ENCODE measurements at places on chromosomes 1 and 21. TPM values are rescaled to one million over a fixed set of nuclear protein-coding genes. Genes with fewer than 3 reads are reported as not detected.
A peak's percentile ranks its signal among the peaks of the same experiment; 100 is the strongest.

The RNF186 gene
- total RNA-seq = not detected

The LAMB3 gene
- 47.2 TPM for total RNA-seq

The SMCP gene
- total RNA-seq = not detected

The COL11A1 gene
- total RNA-seq = 0.56 TPM

The DNAH14 gene
- total RNA-seq = 14.4 TPM

The PRKCZ gene
- 97.6 TPM for total RNA-seq

The CD34 gene
- 44.6 TPM for total RNA-seq

The ERG gene
- total RNA-seq = 38.0 TPM

The RGSL1 gene
- not detected for total RNA-seq

The MAPKAPK2 gene
- total RNA-seq = 87.0 TPM

The S100A11 gene
- 737 TPM for total RNA-seq

The VWA5B1 gene
- total RNA-seq = 0.30 TPM

The DPH2 gene
- total RNA-seq = 15.0 TPM

The NUP210L gene
- total RNA-seq = 1.7 TPM

The FAM110D gene
- total RNA-seq = 3.8 TPM

The EFNA1 gene
- total RNA-seq = 144 TPM

- no peaks in the 10 kb centered on the region for H3K36me3 ChIP-seq
- H3K27ac ChIP-seq = no peak overlapping the region
- no peak for DNase-seq
Measured at GRCh38 chr1:146012703-146013558, 8.6 kb downstream of the HJV start.

GRCh38 chr1:31961536-31961935 is 23.4 kb upstream of the PTP4A2 start:
- H3K4me3 ChIP-seq = no peak overlapping the region
- H3K4me1 ChIP-seq = peaks cover 40% of the 10 kb centered on the region
- peak overlapping the region; percentile 39 for H3K27ac ChIP-seq
- DNase-seq = no peak
- no peaks in the 10 kb centered on the region for H3K36me3 ChIP-seq

GRCh38 chr1:189673217-189673616 is 804.4 kb downstream of the BRINP3 start:
- no peaks in the 10 kb centered on the region for H3K27me3 ChIP-seq
- no peaks in the 10 kb centered on the region for H3K4me1 ChIP-seq
- no peaks in the 10 kb centered on the region for H3K36me3 ChIP-seq
- H3K4me3 ChIP-seq = no peak overlapping the region
- no peak overlapping the region for H3K27ac ChIP-seq

- H3K27me3 ChIP-seq = no peaks in the 10 kb centered on the region
- H3K27ac ChIP-seq = no peak overlapping the region
- DNase-seq = no peak
- H3K4me1 ChIP-seq = peaks cover 43% of the 10 kb centered on the region
- no peak overlapping the region for H3K4me3 ChIP-seq
Measured at GRCh38 chr1:156157506-156157905, 4.1 kb downstream of the SEMA4A start.

- peak; percentile 52 for DNase-seq
- peak overlapping the region; percentile 20 for H3K4me3 ChIP-seq
- H3K4me1 ChIP-seq = peaks cover 11% of the 10 kb centered on the region
- H3K27ac ChIP-seq = no peak overlapping the region
- no peaks in the 10 kb centered on the region for H3K27me3 ChIP-seq
Measured at GRCh38 chr1:94602316-94602715, 60.8 kb upstream of the F3 start.

DNA sequence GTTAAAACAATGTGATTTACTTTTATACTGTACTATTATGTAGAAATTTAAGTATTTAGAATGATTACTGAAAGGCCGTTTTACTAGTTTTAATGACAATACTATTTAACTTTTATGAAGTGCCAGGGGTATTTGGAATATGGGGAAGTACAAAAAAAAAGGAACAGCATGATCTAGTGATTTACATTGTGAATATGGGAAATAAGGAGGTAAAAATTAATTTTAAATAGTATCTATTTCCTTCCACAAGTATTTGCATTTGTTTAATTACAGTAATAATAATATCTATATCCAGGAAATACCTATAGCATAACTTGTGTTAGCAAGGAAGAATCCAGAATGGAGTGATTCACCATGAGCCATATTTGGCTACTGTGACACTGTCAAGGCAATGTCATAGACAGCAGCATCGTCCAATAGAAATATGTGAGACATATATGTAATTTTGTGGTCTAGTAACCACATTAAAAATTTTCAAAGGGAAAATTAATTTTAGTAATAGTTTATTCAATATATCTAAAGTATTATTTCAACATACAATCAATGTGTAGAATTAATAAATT is 22.0 kb downstream of the CNST start:
- no peak overlapping the region for H3K4me3 ChIP-seq
- DNase-seq = no peak
- H3K36me3 ChIP-seq = peaks cover 5% of the 10 kb centered on the region
- H3K27ac ChIP-seq = peak overlapping the region; percentile 67
- no peaks in the 10 kb centered on the region for H3K27me3 ChIP-seq
- H3K4me1 ChIP-seq = peaks cover 39% of the 10 kb centered on the region

GRCh38 chr1:240486611-240487010 is 125.3 kb downstream of the GREM2 start:
- no peaks in the 10 kb centered on the region for H3K27me3 ChIP-seq
- H3K27ac ChIP-seq = no peak overlapping the region
- no peaks in the 10 kb centered on the region for H3K4me1 ChIP-seq
- no peak overlapping the region for H3K4me3 ChIP-seq
- no peak for DNase-seq

GRCh38 chr1:202692959-202693555 is 17.2 kb downstream of the SYT2 start:
- H3K27ac ChIP-seq = no peak overlapping the region
- no peaks in the 10 kb centered on the region for H3K4me1 ChIP-seq
- peak; percentile 60 for DNase-seq
- H3K27me3 ChIP-seq = peaks cover 49% of the 10 kb centered on the region
- no peaks in the 10 kb centered on the region for H3K36me3 ChIP-seq

GRCh38 chr21:21612466-21612865 is 614.3 kb downstream of the NCAM2 start:
- no peaks in the 10 kb centered on the region for H3K4me1 ChIP-seq
- no peaks in the 10 kb centered on the region for H3K27me3 ChIP-seq
- DNase-seq = no peak
- no peaks in the 10 kb centered on the region for H3K36me3 ChIP-seq
- H3K4me3 ChIP-seq = no peak overlapping the region
- no peak overlapping the region for H3K27ac ChIP-seq

DNA sequence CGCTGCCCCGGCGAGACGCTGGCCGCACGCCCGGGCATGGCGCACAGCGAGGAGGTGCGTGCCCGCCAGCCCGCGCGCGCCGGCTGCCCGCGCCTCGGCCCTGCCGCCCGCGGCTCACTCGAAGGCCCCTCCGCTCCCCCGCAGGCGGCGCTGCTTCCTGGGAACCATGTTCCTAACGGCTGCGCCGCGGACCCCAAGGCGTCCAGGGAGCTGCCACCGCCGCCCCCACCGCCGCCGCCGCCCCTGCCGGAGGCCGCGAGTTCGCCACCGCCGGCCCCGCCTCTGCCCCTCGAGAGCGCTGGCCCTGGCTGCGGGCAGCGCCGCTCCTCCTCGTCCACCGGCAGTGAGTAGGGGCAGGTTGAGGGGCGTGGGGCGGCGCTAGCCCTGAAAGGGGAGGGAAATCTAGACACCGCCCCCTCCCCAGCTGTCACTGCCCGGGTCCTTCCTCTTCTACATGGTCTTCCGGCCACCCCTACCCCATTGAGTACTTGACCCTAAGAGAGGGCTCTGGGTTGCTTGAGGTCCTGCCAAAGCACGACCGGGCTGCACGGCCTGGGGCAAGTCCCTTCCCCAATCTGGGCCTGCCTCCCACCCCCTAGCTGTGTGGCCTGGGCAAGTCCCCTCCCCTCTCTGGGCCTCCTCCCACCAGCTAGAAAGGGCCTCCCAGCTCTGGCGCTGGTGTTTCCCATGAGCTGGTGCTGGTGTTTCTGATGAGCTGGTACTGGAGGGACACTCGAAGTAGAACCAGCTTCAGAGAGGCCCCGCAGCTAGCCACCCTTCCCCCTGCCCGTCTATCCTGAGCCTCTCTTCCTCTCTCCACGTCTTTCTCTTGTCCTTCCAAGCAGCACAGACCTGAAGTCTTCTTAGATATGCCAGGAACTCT is 17.0 kb downstream of the TNFRSF25 start:
- H3K27me3 ChIP-seq = peaks cover 65% of the 10 kb centered on the region
- no peaks in the 10 kb centered on the region for H3K36me3 ChIP-seq
- no peak overlapping the region for H3K27ac ChIP-seq
- no peak for DNase-seq

GRCh38 chr1:59596956-59597355 is 217.8 kb upstream of the HOOK1 start:
- H3K27me3 ChIP-seq = no peaks in the 10 kb centered on the region
- H3K27ac ChIP-seq = no peak overlapping the region
- no peak for DNase-seq
- H3K4me3 ChIP-seq = no peak overlapping the region

- H3K36me3 ChIP-seq = peaks cover 52% of the 10 kb centered on the region
- H3K27ac ChIP-seq = no peak overlapping the region
- no peaks in the 10 kb centered on the region for H3K27me3 ChIP-seq
- peaks cover 18% of the 10 kb centered on the region for H3K4me1 ChIP-seq
- H3K4me3 ChIP-seq = no peak overlapping the region
Measured at GRCh38 chr21:34801519-34802132, 132.8 kb downstream of the CLIC6 start.

- no peak for DNase-seq
- H3K36me3 ChIP-seq = no peaks in the 10 kb centered on the region
- H3K4me1 ChIP-seq = peaks cover 27% of the 10 kb centered on the region
- H3K27me3 ChIP-seq = no peaks in the 10 kb centered on the region
- H3K27ac ChIP-seq = no peak overlapping the region
Measured at GRCh38 chr21:36981049-36981391, 14.6 kb upstream of the HLCS start.

DNA sequence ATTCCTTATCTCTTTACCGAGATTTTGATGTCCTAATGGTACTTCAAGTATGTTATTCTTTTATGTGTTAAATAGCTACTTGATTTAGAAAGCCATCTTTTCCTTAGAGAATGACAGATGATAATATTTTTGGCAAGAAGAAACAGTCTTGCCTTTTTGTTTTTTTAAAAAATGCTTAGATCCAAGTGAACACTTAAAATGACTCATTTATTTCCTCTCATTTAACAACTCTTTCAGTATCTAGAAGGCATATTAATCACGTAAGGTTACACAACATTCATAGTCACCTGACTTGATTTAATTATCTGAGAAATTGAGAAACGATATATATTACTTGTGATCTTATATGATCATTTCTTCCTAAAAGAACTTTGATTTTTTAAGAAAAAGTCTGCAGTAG is 52.4 kb downstream of the SUCO start:
- no peaks in the 10 kb centered on the region for H3K27me3 ChIP-seq
- H3K4me3 ChIP-seq = no peak overlapping the region
- DNase-seq = no peak
- H3K36me3 ChIP-seq = peaks cover 36% of the 10 kb centered on the region

DNA sequence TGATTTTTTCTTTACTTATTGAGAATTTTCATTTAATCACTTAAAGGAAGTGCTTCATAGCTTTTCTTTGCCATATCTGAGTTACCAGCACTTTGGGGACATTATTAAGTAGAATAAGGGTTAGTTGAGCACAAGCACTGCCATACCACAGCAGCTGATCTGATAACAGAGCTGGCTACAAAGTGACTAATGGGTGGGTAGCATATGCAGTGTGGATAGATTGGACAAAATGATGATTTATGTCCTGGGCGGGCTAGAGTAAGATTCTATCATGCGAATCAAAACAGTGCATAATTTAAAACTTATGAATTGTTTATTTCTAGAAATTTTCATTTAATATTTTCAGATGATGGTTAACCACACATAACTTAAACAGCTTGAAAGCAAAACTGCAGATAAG is 102.2 kb upstream of the SNX7 start:
- no peak for DNase-seq
- H3K27ac ChIP-seq = no peak overlapping the region
- no peaks in the 10 kb centered on the region for H3K27me3 ChIP-seq
- no peak overlapping the region for H3K4me3 ChIP-seq
- H3K36me3 ChIP-seq = no peaks in the 10 kb centered on the region
- no peaks in the 10 kb centered on the region for H3K4me1 ChIP-seq

DNA sequence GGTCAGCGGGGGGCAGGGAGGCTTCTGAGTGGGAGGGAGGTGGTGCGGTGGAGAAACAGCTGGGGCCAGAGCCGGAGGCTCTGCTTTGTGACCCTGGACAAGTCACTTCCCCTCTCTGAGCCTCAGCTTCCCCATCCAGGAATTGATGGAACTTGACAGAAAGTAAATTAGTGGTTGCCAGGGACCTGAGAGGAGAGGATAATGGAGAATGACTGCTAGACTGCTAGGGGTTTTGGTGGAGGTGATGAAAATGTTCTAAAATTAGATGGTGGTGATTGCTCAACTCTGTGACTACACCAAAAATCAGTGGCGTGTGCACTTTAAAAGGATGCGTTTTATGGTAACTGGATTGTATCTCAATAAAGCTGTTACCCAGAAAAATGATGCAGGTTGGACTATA is 100.9 kb downstream of the ARHGEF10L start:
- H3K36me3 ChIP-seq = peaks cover 71% of the 10 kb centered on the region
- peaks cover 9% of the 10 kb centered on the region for H3K4me1 ChIP-seq
- H3K27me3 ChIP-seq = no peaks in the 10 kb centered on the region
- H3K4me3 ChIP-seq = no peak overlapping the region
- DNase-seq = no peak

- no peaks in the 10 kb centered on the region for H3K4me1 ChIP-seq
- no peak overlapping the region for H3K27ac ChIP-seq
- no peak overlapping the region for H3K4me3 ChIP-seq
Measured at GRCh38 chr1:194807530-194808220, 1621.3 kb upstream of the B3GALT2 start.

GRCh38 chr1:50644447-50645105 is 221.3 kb upstream of the DMRTA2 start:
- peak overlapping the region; percentile 71 for H3K27ac ChIP-seq
- no peaks in the 10 kb centered on the region for H3K27me3 ChIP-seq
- peak overlapping the region; percentile 33 for H3K4me3 ChIP-seq
- no peaks in the 10 kb centered on the region for H3K36me3 ChIP-seq
- peaks cover 13% of the 10 kb centered on the region for H3K4me1 ChIP-seq

DNA sequence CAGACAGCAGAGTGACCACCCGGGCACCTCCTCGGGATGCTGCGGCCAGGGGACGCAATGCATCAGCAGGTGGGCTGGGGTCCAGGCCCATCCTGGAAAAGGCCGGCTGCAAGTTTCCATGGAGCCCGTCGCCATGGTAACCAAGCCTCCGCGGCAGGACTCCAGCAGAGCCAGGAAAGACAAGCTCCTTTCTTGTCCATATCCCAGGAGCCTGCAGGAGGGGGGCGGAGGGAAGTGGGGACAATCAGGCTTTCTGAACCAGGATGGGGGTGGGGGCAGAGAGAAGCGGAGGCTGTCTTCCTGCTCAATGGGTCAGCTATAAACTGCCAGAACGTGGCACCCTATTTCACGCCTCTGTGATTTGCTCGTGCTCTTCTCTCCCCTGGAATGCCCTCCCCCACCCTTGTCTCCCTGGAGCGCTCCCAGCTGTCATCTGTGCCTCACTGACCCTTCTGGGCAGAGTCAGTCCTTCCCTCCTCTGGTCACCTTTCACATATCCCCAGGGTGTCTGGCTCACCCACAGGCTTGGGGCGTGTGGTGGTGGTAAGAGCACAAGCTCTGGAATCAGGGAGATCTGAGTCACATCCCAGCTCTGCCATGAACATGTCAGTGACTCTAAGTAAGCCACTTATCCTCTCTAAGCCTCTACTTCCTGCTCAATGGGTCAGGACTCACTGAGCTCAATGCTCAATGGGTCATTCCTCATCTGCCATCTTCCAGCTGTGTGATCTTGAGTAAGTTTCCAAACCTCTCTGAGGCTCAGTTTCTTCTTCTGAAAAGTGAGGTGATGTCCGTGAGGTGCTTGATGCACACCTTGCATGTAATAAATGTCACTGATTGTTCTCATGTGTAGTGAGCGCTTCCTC is 58.9 kb upstream of the LAPTM5 start:
- DNase-seq = no peak
- H3K4me1 ChIP-seq = no peaks in the 10 kb centered on the region
- no peak overlapping the region for H3K27ac ChIP-seq
- no peaks in the 10 kb centered on the region for H3K36me3 ChIP-seq
- H3K27me3 ChIP-seq = peaks cover 4% of the 10 kb centered on the region

Data from lower lobe of right lung (tissue), 2 donors.